ENCODE measurements at places on chromosomes 3 and 15.

GRCh38 chr3:170295586-170295985, 61.9 kb upstream of the SKIL start:
- ATAC-seq: no peak

DNA sequence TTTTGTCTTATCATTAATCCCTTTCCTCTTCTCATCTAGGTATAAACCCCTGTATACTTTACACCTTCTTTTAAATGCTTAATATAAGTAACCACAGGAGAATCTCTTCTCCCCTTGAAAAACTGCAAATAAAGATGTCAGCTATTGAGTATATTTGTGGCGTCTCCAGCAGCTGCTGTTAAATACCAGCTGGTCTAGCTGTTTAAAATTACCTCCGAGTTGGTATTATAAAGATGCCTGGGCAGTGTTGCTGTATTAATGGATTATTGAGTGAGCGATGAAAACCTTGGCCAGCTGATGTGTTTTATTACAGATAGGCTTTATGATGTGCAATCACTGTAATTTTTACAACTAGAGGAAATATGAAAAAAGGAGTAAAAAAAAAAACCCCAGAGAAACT, 388.1 kb downstream of the TBC1D5 start:
- ATAC-seq: no peak

GRCh38 chr3:126040386-126040785, 43.5 kb downstream of the SLC41A3 start:
- ATAC-seq: no peak

- ATAC-seq: peak; percentile 52
Observed at GRCh38 chr15:90031231-90031791, 30.2 kb downstream of the ZNF710 start.

DNA sequence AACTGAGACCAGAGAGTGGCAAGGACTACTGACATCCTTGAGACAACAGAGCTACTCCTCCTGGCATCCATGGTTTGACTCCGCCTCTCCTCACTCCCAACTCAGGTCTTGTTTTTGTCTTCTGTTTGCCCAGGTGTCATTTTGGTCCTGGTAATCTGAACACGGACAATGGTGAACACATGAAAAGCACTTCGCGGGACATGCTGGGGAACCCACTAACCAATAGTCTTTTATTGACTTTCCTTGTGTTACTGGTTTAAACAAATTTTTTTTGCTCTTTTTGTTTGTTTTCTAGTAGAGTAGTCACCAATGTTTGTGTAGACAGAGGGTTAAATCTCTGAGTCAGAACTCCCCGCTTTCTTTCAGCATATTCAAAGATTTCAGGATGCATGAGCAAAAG, 38.4 kb downstream of the LARP6 start:
- no peak for ATAC-seq

DNA sequence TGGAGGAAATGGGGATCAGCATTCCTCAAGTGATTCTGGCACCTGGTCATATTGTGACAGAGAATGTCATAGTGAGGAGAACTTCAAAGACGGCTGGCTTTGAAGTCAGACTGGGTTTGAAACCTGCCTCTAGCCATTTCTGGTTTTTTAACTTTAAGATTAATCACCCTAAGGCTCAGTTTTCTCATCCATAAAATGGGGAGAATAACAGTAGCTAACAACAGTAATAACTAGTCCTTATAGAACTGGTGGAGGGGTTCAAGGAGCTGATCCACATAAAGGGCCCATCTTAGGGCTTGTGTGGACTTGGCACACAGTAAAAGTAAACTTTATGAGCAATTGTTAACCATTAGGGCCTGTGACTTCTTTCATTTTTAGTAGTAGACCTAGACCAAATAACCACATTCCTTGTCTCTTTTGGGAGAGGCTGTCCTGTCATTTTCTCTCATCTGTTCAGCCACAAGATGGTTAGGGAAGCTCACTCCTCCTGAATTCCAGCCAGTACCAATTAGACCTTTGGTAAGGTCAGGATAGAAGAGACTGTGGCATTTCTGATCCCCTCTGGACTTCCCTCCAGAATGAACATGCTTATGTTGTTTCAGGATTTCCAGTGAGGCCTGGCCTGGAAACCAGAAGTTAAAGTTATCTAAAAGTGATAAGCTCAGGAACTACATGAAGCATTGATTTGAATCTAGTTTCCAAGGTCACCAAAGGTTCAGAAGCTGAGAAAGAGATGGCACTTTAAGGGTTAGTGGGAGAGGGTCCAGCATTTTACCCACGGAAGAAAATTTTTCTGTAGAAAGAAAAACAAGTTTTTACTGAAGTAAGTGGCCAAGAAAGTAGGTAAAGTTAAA, 159.3 kb upstream of the DPH6 start:
- no peak for ATAC-seq

DNA sequence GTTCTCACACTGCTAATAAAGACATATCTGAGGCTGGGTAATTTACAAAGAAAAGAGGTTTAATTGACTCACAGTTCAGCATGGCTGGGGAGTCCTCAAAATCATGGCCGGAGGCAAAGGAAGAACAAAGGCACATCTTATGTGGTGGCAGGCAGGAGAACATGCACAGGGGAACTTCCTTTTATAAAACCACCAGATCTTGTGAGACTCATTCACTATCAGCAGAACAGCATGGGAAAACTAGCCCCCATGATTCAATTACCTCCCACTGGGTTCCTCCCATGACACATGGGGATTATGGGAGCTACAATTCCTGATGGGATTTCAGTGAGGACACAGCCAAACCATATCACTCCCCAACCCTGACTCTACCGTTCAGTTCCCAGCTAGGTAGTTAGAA, 59.7 kb upstream of the MINAR1 start:
- no peak for ATAC-seq

- no peak for ATAC-seq
Observed at GRCh38 chr3:134481166-134481565, 4.6 kb downstream of the ANAPC13 start.

DNA sequence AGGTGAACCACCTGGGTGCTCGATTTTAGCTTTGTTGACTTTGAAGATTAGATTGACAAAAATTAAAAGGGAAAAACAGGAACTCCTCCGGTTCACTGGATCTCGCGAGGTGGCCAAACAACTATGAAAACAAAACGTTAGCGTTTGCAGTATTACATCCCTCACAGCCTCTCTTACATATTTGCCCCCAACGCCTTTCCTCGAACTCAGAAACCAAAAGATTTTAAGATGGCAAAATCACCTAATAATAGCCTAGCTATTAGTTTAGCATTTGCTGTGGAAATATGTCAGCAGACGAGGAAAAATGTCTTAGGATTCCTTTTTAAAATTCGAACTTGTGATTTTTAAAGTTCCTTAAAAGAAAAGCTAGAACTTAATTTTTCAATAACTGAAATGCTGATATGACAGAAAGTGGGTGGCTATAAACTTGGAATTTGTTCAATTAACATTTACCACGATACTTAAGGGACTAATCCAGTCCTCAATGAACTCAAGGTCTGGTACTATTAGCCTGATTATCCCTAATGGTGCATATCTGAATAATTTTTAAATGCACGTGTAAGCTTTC, 491 bp upstream of the SENP7 start:
- peak; percentile 3 for ATAC-seq

Data from activated CD4-positive, CD25-positive, alpha-beta regulatory T cell treated with anti-CD3 and anti-CD28 coated beads, Interleukin-2, amount 50 U/mL, for 24 hours (primary cell).